ENCODE measurements at places on chromosomes 5 and 9.

GRCh38 chr5:147188200-147189108 lies 46.4 kb upstream of the STK32A start:
- peak; percentile 64 for DNase-seq

GRCh38 chr5:137022043-137022442 lies 477.1 kb downstream of the SPOCK1 start:
- no peak for DNase-seq

DNA sequence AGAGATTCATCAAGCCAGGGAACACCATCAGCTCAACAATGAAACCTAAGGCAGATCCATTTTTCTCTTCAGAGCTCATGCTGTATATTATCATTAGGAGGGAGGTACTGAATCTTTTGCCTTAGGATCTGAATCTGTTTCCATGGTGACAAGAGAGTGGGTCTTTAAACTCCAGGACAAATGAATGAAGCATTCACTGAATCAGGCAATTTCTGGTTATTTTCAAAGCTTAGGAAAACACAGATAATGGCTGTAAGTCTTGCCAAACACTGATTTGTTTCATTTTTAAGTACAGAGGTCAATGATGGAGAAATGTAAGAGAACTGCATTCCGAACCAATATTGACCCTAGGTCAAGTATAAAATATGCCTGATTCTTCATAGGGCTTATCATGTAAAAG lies 84.9 kb downstream of the GNA14 start:
- no peak for DNase-seq

- no peak for DNase-seq
Measured at GRCh38 chr9:135552698-135553171, 6.8 kb downstream of the OBP2A start.

DNA sequence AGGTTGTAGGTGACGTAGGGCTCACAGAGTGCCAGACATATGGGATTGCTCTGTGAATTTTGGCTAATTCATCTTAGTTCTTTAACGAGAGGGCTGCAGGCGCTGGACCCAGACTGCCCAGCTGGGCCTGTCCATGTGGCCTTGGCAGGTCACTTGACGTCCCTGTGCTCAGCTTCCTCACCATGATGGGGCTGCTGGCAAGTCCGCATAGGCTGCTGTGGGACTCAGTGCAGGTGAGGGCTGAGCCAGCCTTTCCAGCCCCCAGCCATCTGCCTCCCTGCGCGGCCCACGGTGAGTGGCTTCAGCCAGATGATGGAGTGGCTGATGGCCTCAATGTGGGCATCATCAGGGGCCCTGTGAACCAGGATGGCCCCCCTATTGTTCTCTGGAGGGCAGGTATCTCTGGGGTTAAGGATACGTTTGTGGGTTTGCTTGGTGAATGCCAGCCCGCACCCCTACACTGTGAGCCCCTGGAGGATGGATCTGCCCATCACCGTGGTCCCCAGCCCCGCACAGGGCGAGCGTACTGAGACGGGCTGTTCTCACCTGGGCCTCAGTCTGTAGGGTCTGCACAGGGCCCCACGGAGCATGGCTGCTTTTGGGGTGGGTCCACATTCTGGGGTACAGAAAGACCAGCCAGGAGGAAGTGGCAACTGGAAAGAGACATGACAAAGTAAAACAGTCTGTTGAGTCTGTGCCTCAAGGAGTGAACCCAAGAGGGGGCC lies 3.7 kb downstream of the CARD19 start:
- no peak for DNase-seq

GRCh38 chr5:91145333-91145620 lies 237.8 kb downstream of the ARRDC3 start:
- no peak for DNase-seq

DNA sequence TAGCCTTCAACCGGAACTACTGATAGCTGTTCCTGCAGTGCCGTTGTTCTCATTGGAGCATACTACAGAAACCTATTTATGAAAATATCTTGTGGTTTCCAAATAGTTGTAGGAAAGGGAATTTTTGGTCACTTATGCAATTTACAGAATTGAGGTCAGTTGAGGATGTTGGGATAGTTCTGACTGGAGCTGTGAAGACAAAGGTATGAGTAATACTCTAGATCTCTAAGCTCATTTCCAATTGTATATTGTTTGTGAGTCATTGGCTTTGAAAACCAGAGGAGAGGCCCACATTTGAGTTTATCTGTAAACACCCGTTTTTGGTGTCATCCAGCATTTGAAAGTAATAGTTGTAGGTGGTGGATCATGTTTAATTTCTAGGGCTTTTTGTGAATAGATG lies 561.3 kb upstream of the WWC1 start:
- DNase-seq: no peak

DNA sequence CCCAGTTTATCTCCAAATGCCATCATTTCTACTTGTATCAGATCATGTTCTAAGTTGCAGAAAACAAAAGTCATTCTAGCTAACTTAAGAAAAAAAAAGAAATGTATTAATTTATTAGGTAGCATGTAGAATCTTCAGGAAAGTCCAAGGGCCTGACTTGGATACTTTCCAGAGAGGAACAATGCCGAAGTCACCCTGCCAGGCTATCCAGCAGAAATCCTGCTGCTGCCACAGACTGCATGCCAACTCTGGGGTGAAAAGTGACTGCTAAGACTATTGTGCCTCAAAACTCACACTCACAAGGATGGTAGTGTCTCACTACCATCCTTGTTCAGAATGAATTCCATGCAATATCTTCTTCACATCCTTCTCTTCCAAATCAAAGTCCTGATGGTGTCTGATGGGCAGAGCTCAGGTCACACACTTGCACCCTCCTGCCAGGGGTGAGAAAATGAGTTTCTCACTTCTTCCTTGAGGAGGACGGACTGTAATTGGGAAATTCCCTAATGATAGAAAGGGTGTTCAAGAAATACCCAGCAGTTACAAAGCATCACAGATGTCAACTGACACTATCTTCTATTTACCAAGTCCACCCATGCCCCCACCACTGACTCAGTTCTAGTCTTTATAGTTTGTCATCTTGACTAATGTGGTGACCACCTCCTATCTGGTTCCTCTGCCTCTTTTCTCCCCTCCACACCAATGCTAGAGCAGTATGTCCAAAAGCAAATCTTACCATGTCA lies 279.4 kb downstream of the CWC27 start:
- DNase-seq: no peak

DNA sequence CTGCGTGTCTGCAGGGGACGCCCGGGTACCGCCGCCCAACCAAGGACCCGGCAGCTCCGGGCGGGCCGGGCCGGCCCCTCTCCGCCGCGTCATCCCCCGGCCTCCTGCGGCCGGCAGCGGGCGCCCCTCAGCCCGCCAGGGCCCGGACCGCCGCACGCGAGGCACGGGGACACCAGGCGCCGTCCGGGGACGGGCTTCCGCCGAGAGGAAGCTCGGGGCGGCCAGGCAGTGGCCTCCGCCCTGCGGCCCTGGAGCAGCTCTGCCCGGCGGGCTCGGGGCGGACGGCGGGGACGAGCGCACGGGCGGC lies 373 bp downstream of the FBXW5 start:
- DNase-seq: no peak

GRCh38 chr5:168962306-168962705 lies 338.6 kb downstream of the SLIT3 start:
- no peak for DNase-seq

- no peak for DNase-seq
Measured at GRCh38 chr9:13446938-13447842, 167.7 kb upstream of the MPDZ start.

DNA sequence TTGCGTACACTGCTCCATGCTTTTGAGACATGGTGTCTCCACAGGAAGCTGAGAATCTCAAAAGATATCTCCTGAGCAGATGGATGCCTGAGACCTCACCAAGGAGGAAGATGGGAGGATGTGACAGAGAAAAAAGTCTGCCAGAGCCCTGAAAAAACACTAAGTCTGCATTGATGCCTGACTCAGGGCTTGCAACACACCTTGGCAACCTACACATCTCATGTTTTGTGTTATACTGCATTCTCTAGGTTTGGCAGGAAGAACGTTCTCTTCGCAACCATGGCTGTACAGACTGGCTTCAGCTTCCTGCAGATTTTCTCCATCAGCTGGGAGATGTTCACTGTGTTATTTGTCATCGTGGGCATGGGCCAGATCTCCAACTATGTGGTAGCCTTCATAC lies 19.2 kb downstream of the SLC22A4 start:
- no peak for DNase-seq

DNA sequence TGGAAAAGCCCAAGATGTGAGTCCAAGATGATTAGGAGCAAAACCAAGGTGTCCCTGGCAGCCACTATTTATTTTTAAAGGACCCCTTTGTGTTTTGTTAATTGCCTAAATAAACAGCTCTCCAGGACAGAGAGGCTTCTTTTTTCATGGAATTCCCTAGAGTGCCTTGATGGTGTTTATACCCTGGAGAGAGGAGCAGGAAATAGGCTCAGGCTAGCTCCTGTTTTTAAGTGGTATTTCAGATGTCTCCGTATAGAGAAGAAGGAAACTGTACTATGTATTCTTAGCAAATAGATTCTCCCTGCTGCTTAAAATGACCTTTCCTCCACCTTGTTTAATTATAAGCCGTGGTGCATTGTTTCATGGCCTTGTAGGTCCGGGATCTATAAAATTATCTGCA lies 292.4 kb downstream of the CD180 start:
- no peak for DNase-seq

DNA sequence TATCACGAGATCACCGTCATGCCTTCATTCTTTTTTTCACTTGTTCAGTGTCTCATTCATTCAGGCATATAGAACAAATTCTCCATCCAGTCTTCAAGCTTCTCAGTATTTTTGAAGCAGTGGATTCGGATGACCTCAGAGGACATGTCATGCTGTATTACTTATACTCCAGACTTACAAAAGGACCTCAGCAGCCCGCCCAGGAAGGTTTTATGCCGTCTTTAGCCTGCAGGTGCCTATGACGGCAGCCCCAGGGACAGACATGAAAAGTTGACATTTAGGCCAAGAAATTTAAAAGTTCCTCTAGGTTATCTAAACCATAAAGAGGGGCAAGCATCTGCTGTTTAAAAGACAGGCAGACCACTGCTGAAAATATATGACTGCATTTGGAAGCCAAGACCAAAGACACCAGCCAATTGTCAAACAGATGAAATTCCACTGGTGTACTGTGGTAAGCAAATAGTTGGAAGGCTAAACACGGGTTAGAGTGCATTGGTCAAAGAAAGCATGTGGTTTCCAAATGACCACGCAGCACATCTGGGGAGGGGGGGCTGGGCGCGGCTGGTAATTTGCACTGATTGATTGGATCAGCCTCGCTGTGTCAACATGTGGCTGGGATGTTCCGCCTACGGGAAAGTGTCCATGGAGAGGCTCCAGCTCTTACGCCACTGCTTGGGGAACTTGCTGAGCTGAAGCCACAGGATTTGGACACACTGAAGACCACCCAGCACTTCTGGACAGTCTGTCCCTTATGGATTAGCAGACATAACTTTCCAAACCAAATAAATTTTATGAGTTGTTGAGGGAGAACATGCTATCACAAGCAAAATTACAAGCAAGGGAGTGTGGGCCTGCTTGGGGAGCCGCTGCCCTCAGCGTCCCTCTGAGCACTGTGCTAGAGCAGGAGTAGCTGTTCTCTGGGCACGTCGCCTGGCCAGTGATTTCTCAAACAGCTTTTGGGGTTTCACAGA lies 173.6 kb downstream of the FANCC start:
- no peak for DNase-seq

GRCh38 chr9:114017741-114018715 lies 60.1 kb downstream of the AMBP start:
- DNase-seq: no peak

DNA sequence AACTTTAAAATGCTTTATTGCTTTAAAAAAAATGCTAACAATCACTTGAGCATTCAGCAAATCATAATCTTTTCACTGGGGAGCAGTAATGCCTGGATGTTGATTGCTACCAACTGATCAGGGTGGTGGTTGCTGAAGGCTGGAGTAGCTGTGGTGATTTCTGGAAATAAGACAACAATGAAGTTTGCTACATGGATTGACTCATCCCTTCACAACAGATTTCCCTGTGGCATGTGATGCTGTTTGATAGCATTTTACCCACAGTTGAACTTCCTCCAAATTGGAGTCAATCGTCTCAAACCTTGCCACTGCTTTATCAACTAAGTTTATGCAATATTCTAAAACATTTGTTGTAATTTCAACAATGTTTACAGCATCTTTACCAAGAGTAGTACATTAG lies 83.3 kb downstream of the MLLT3 start:
- DNase-seq: no peak

DNA sequence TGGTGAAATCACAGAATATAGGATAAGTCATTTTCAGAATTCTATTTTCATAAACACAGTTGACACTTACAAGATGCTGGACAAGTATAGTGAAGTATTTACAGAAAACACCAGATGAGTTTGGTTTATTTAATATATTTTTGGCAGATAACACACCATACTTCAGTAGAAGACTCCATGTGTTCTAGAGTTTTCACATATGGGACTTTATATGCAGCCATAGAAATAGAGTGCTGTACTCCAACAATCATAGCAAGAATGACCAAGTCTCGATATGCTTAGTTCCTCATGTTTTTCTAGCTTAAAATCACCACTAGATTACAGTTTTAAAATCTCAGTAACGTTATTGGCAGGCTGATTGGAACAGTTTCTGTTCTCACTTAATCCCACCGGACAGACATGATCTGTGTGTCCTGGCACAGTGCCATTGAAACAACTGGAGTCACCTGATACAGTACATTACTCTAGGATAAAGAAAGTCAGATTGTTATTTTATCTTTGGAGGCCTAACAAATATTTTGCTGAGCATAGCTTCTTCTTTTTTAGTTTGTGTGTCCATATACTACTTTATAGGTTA lies 45.8 kb upstream of the ERBIN start:
- no peak for DNase-seq

GRCh38 chr5:31664566-31664965 lies 25.6 kb downstream of the PDZD2 start:
- no peak for DNase-seq

DNA sequence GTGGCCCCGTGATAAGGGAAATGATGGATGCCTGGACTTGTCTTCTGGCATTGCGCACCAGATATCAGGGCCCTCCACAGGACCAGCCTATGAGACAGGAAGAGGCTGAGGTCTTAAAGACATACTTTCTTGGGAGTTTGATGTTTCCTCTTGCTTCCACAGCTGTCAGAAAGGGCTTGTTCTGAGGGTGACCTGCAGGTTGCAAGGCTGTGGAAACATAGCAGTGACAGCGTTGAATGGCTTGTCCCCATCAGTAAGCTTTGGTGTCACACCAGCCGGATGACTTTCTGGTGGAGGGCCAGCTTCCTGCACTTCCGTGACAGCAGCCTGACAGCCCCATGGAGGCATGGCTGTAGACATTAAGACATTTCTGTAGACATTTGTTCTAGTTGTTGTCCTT lies 143.2 kb downstream of the C9orf152 start:
- no peak for DNase-seq
